ENCODE measurements at places on chromosomes 12 and 14.
A peak's percentile ranks its signal among the peaks of the same experiment; 100 is the strongest.

DNA sequence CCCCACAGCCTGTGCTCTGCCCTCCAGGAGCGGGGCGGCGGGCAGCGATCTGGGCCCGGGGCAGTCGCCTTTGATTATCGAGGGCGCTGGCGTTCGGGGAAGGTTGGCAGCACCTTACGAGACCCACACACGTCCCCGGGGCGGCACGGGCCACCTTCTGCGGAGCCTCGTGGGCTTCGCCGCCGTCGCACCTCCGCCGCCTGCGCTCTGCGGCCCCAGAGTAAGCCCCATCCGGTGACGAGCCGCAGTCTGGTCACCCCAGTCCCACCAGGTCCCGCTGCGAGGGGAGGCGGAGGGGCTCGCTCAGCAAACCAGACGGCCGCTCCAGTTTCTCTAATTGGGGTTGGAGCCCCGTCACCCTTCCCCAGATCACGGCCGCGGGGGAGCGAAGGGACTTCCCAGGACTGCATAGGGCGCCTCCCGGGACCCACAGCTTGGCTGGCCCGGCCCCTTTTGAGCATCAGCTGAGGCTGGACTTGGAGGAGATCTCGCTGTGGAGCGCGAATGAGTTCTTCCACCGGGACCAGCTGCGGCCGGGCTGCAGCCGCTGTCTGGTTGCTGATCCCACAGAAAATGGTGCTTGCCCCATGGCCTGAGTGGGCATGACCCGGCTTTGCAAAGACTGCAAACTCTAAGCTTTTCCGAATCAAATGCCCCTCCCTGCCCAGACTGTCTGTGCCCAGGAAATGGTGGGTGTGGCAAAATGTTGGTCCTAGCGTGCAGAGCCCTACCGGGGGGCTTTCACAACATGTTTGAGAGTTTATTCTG is 560 bp downstream of the LGALS3 start:
- peak; percentile 38 for DNase-seq

DNA sequence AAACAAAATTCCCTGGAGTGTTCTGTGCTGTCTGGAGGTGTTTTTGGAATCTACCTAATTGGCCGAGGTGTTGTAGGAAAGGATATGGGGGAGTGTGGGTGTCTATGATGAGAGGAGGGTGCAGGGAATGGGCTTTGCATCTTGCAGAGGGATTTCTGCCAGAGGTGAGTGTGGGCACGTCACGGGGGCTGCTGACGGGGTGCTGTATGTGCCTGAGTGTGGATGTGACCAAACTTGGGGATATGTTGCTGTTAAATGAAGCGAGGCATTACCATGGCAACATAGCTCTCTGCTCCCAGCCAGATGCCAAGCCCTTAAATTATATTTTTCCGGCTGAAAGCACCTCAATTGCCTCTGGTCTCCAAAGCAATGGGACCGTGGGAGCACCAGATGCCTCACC is 44.3 kb upstream of the SPTLC2 start:
- no peak for DNase-seq

- no peak for DNase-seq
Observed at GRCh38 chr12:88650715-88651114, 70.4 kb upstream of the KITLG start.

DNA sequence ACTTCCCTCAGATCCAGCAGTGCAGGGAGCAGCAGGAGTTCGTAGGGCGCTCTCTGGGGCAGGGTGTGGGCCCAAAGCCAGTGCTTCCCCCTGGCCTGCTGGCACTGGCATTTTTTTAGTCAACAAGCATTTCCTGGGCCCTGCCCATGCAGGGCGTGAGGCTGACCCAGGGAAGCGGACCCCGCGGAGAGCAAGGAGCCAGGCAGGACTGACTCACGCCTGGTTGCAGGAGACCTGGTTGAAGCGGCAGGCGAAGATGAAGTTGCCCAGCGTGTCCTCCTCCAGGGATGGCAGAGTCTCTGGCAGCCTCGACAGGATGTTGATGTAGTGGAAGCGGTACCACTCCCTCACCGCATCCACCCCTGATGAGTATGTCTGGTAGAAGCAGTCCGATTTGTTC is 13.5 kb downstream of the SCNN1A start:
- DNase-seq, result peak; percentile 38

DNA sequence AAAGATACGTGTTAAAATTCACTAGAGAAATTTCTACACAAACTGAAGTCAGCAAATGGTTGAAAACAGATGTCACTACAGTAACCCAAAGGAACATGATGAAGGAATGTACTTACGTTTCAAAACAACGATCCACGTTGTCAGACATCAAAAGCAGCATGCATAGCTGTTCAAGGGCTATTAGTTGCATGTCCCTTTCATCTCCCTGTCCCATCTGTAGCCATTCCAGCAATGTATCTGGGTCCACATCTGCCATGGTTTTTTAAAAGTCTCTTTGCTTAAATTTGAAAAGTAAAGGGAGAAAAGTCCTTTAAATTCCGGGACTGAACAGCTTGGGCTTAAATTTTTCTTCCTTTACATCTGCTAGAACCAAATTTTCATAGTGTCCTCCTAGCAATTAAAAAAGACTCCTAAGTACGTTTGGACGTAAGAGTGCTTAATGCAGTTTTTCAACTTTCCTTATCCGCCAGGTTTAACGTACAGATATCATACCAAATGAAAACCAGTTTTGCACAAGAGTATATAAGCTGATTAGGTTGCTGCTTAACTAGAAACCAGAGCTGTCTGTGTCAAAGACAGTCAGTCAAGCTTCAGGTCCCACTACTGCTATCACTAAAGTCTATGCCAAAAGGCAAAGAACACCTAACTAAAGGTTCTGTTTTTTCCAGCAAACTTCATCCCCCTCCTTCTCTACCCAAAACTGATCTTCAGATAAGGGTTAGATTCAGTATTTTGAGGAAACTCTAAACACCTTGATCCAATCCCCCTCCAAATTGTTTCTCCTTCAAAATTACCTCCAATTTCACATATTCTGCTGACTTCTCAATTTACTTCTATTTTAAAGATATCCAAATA is 1.7 kb downstream of the HECTD1 start:
- peak; percentile 15 for DNase-seq

DNA sequence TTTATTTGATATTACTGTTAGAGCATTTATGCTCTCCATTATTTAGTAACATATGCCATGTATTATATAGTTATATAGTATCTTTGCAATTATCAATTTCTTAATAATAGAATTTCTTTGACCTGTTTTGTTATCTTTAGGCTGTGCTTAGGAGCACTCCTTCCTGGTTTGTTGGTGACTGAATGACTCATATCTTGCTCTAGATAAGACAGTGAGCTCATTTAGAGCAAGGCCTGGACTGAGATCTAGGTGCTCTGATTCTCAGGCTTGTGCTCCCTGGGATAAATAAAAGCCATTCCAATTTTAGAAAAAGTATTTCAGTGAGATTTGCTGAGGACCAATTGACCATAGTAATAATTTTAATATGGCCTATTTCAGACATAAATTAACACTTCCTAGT is 951.2 kb downstream of the FLRT2 start:
- no peak for DNase-seq

Measured in activated CD4-positive, alpha-beta T cell treated with anti-CD3 and anti-CD28 coated beads, Interleukin-2, amount 10 ng/mL, durations not matched to agents 7 days and 5 days (primary cell).